Smooth muscle cell of the umbilical artery (primary cell): ENCODE measurements at places on chromosomes 6 and 20. TPM values are rescaled to one million over a fixed set of nuclear protein-coding genes. Genes with fewer than 3 reads are reported as not detected.

The SIGLEC1 gene
- total RNA-seq: not detected in 2 replicates

The SSTR4 gene
- not detected in 2 replicates for total RNA-seq

The TRIM40 gene
- total RNA-seq: not detected in 2 replicates

The ISM1 gene
- 0.05 TPM in 1 of 2 replicates, not detected in the other for total RNA-seq

The TNXB gene
- total RNA-seq: 0.89 and 1.7 TPM in 2 replicates

The EDN3 gene
- not detected in 2 replicates for total RNA-seq

The ZC3H12D gene
- total RNA-seq: 0.05 and 0.30 TPM in 2 replicates

The MYMX gene
- total RNA-seq: not detected in 2 replicates

The MEA1 gene
- 48.2 and 71.9 TPM in 2 replicates for total RNA-seq

The TUBB2B gene
- total RNA-seq: 5.6 and 18.3 TPM in 2 replicates

The TFAP2A gene
- not detected in 2 replicates for total RNA-seq

The RHAG gene
- total RNA-seq: not detected in 2 replicates

The CUL7 gene
- 68.3 and 89.7 TPM in 2 replicates for total RNA-seq
